NCI-H1105 treated with DMSO at 0.1 percent for 48 hours (cell line): ENCODE measurements at places on chromosomes 4 and X.

- DNase-seq: peak; percentile 37
Measured at GRCh38 chrX:118974908-118975671, 672 bp downstream of the LONRF3 start.

DNA sequence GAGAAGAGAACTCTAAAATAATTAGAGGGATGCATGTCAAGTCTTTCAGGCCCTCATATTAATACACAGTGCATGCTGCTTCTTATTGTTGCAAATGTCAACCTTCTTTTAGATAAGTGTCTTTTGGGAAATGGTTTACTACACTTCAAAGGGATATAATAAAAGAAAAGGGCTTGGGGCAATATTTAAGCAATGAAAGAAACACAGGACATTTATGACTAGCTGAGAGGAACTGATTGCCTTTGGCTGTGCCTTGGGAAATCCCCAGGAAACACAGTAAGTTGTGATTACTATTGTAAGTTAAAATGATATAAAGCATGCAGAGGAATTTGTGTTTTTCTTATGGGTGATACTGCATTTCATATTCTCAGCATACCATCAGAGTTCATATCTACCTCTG, 1036.2 kb upstream of the GRID2 start:
- DNase-seq: no peak

- DNase-seq: no peak
Measured at GRCh38 chr4:99013402-99013843, 17.9 kb downstream of the METAP1 start.

GRCh38 chr4:150482581-150482980, 99.4 kb upstream of the MAB21L2 start:
- no peak for DNase-seq

DNA sequence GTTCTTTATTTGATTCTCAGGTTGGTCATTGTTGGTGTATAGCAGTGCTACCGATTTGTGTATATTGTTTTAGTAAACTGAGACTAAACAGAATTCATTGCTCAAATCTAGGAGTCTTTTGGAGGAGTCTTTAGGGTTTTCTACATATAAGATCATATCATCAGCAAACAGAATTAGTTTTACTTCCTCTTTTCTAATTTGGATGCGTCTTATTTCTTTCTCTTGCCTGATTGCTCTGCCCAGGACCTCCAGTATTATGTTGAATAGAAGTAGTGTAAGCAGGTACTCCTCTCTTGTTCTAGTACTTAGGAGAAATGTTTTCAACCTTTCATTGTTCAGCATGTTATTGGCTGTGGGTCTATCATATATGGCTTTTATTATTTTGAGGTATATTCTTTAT, 92.6 kb downstream of the IQCM start:
- no peak for DNase-seq

DNA sequence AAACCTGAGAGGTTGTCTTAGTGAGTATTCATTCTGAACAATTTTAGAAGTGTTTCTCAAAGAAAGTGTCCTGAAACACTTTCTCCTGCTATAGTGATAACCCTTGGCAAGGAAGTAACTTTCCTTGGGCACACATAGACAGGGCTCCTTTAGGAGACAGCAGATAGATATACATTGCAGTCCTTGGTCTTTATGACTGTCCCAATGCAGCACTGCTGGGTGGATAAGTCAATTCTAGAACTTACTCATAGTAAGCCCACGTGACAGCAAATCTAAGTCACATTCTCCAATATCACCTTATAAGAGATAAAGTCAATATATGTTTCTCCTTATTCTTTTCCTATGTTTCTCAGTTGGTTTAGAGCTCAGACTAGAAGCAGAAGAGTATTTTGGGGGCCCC, 46.7 kb downstream of the GPRASP3 start:
- DNase-seq: no peak

DNA sequence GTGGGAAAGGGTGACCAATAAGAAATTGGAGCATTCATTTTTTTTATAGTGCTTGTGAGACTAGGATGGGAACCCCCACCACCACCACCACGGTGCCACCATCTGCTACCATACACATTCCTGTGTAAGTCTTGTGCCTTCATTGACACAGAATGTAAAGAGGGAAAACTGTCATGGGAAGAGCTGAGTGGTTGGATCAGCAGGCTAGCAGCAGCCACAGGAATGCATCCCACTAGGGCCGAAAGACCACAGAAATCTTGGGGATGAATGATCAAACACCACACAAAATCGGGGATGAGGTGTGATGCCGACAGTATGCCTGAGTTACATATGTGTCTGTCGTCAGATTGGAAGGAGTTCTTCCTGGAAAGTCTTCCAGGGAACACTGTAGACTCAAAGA, 69.2 kb downstream of the SRPX start:
- DNase-seq: no peak

DNA sequence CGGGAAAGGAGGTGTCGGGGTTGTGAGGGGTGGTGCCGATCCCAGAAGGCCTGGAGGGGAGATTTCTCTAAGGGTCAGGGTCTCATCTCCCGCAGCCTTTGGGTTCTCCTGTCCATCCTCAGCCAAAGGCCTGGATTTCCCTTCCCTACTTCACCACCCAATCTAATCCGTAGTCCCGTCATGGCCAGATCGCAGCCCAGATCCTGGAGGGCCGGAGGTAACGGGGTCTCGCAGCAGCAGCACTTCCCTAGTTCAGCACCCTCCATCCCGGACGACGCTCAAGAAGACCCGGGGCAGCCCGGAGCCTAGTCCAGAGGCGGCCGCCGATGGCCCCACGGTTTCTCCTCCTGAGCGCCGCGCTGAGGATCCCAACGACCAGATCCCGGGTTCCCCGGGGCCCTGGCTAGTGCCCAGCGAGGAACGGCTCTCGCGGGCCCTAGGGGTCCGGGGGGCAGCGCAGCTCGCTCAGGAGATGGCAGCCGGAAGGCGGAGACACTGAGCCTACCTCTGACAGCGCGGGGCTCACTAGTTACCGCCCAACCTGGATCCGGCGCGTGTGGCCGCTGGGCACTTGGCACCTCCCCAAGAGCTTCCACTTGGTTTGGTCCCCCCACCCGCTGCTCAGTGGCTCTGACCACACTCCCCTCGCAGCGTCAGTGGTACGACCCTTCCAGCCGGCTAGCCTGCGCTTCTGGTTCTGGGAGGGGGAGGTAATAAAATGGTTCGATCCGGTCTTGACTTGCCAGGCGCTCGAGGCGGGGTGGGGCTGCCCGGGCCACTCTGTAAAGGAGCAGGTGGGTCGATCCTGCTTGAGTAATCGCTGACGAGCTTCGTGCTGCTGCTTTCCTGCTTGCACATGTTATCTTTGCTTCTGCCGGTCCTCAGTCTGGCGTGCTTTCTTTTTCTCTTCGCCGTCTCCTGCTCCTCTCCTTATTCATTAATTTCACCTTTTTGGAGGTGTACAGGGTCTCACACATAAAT, 3.6 kb downstream of the MAGIX start:
- DNase-seq: peak; percentile 90

DNA sequence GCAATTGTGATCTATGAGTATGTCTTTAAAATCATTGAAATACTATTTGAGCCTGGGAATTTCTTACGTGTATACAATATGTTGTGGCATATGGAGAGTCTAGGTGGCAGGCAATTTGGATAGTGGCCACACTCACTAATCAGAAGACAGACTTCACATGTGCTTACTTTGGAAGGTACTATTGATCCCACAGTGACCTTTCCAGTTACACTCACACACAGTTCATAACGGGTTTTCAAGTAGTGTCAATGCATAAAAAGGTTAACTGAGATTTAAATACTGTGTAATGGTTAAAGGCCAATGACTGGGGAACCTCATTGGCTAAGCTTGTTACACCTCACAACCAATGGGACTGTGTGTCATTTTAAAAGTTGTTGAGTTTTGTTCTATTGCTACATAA, 783.2 kb downstream of the RPA4 start:
- no peak for DNase-seq

GRCh38 chrX:47234583-47234982, 1.8 kb downstream of the USP11 start:
- no peak for DNase-seq

- peak; percentile 89 for DNase-seq
Measured at GRCh38 chr4:7324651-7325121, 110.0 kb downstream of the PSAPL1 start.

DNA sequence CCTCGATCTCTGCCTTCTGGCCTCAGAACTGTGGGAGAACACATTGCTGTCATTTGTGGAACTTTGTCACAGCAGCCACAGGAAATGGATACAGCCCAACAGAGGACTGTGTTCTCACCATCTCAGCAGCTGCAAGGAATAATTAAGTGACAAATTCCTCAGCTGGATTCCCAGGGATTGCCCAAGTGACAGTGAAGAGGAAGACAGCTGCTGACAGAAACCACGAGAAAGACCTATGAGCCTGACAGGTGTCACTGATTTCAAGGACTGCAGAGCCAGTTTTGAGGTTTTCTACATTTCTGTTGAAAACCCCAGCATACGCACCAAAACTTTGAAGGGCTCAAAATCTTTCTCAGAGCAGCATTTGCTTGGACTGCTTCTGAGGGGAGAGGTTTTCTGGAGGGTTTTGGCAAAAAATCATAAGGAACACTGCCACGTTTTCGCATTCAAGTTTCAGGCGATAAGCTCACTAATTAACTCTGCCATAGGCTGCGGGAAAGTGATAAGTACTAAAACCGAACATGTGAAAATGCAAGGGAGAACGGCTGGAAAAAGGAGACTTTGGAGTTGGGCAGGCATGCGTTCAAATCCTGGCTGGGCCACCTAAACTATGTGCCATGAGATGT, 88.8 kb downstream of the DRD5 start:
- no peak for DNase-seq

DNA sequence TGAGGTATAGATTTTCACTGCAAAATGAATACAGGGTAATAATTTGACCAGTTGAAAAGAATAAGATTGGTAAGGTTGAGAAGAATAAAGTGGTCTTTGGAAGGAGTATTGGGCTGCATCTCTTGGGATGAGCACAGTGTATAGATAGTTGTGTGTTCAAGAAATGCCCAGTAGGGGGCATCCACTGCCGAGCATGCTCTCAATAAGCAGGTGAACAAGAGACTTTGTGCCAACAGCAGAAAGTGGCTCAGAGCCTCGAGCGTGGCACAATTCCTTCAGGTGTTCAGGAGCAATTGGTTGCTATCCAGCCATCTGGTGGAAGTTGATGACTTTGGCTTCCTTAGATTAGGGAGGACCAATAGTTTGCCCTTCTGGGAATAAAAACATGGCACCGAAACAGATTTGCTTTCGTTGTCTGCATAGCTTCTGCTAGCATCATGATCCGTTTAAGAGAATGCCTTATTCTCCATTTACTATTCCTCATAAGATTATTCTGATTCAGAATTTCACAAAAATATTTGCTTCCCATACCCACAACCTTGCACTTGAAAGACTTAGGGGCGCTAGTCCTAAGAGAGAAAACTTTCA, 258.1 kb upstream of the NEIL3 start:
- peak; percentile 19 for DNase-seq

DNA sequence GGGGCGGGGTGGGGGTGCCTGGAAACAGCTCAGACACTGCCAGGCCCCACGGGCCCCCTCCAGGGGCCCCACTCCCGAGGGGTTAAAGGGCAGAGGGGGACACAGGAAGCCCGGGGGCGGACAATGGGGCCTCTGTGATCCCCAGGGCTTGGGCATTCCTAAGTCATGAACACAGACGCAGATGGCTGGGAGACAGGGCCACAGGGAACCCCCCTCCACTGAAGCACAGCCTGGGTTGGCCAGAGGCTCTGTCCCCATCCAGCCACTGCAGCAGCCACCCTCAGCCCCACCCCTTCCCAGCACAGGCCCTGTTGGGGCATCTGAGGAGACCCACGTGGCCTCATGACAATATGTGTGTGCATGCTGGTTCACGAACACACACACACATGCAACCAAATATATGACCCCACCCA, 3.9 kb downstream of the L1CAM start:
- no peak for DNase-seq

- DNase-seq: no peak
Measured at GRCh38 chr4:62208921-62209320, 1008.8 kb downstream of the ADGRL3 start.

GRCh38 chr4:128571747-128572146, 237.8 kb upstream of the JADE1 start:
- no peak for DNase-seq

DNA sequence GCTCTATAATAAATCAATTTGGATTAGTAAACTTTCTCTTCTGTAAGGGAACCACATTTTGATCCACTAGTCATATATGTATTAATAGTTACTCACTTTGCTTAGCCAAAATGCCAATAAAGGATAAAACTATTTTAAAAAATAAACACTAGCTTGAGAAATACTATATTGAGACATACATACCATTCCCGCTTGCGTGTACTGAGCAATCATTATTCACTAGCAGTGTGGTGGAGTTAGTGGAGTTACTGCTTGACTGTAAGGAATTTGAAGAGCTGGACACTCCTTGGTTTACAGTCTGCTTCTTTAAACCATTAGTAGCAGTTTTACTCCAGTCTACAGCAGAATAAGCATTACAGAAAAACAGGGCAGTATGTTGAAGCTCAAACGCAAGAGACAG, 10.8 kb upstream of the PHKA2 start:
- no peak for DNase-seq

DNA sequence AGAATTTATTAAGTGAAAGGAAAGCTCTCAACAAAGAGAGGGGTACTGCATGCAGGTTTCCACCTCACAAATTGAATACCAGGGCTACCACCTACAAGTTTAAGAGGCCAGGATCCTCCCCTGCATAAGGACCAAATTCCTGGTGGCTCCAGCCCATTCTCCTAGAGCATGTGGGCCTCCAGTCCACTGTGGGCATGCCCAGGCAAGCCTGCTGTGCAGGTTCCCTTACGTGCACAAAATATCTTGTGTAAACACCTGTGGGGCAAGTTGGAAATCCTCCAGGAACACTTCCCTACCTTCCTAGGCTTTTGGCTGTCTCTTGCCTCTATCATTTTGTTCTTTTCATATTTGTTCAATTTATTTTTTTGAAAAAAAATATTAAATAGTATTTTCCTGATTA, 724.3 kb downstream of the ARAP2 start:
- peak; percentile 53 for DNase-seq

- DNase-seq: no peak
Measured at GRCh38 chr4:126396703-126397102, 1081.9 kb downstream of the FAT4 start.

GRCh38 chrX:97405031-97405660, 521.4 kb downstream of the RPA4 start:
- no peak for DNase-seq

- no peak for DNase-seq
Measured at GRCh38 chr4:83083925-83084475, 30.5 kb downstream of the PLAC8 start.

DNA sequence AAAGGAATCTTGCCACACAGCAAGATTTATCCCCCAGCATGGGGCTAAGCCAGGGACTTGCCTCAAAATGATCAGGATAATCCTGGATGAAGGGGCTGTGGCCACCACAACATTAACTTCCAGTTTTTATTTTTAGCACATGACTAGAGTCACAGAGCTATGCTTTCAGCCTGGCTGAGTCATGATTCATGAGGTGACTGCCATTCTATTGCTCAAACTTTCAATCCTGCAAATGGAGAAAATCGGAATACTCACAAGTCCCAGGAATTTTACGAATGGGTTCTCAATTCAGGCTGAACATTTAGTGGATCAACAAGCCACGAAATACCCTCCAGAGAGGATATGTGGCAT, 70.7 kb upstream of the HPGD start:
- no peak for DNase-seq

- no peak for DNase-seq
Measured at GRCh38 chr4:179536694-179537093, 2094.5 kb upstream of the AGA start.
